ENCODE measurements at places on chromosomes 7 and 10.

DNA sequence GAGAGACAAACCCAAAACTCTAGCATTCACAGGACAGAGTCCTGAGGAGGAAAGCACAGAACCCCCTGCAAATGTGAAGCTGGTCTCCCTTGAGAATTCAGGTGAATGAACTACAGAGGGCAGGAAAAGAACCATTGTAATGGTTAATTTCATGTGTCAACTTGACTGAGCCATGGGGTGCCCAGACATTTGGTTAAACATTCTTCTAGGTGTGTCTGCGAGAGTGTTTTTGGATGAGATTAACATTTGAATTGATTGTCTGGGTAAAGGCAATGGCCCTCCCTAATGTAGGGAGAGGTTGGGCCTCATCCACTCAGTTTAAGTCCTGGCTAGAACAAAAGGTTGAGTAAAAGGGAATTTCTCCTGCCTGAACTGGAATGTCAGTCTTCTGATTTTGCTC lies 15.7 kb upstream of the CDK1 start:
- no peak for DNase-seq

GRCh38 chr10:119517235-119518141 lies 25.0 kb downstream of the RGS10 start:
- peak; percentile 78 for DNase-seq

GRCh38 chr7:93359520-93360198 lies 127.5 kb downstream of the VPS50 start:
- no peak for DNase-seq

- peak; percentile 31 for DNase-seq
Observed at GRCh38 chr7:105643384-105643783, 62.1 kb upstream of the EFCAB10 start.

DNA sequence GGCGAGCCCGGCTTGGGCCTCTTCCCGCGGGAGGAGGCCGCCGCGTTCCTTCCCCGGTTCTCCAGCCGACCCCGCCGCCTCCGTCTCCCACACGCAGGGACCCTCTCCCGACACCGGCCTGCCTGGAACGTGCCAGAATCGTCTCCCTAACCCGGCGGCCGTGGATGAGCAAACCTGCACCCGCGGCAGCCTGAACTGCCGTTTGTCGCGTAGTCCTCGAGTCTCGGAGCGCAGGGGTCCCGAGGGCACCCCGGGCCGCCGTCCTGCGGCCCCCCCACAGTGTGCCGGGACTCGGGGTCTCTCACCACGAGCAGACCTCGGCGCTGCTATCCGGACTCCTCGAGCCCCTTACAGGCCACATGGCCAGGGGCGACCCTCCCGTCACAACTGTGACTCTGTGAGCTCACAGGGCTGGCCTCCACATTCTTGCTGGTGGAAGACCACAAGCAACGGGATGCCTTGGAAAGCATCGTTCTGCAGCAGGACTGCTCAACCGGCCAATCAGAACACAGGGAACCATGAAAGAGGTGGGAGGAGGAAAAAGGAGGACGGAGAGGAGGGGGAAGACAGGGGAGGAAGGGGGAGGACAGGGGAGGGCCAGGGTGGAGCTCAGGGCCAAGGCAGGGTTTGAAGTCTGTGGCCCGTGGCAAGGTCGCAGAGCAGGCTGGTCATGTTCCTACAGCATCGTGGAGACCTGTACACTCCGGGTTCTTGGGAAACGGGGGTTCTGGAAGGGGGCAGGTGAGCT lies 276.9 kb downstream of the DNAJB6 start:
- no peak for DNase-seq

DNA sequence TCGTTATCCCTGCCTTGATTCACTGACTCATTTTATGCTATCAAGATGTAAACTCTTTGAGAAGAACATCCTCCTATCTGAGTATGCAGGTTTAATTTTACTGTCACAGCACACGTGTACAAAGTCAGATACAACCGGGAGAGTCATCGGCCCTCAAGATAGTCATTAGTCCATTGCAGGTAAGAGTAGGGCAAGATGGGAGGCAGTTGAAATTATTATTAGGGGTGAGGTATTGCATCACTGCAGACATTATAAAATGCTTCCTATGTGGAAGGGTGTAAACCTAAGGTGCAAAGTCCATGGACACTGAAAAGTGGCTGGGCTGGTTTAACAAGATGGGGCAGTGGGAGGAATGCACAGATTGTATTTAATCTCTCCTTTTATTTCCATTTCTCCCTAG lies 113.7 kb downstream of the ARL4A start:
- DNase-seq = no peak

DNA sequence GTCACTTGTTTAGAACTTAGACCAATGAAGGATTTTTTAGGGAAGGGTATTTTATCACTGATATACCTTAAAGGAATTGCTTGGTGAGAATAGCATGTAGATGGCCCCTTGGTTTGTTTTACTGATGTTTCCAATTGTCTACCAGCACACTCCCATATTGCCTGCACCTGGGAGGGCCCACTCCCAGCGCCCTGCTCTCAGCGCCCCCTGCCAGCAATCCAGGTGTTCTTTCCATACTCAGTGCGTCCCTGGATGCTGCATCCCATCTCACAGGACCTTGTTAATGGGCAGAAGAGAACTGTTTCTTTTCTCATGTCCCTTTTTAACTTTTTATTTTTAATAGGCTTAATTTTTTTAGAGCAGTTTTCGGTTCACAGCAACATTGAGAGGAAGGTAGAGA lies 24.1 kb upstream of the SFRP5 start:
- no peak for DNase-seq

DNA sequence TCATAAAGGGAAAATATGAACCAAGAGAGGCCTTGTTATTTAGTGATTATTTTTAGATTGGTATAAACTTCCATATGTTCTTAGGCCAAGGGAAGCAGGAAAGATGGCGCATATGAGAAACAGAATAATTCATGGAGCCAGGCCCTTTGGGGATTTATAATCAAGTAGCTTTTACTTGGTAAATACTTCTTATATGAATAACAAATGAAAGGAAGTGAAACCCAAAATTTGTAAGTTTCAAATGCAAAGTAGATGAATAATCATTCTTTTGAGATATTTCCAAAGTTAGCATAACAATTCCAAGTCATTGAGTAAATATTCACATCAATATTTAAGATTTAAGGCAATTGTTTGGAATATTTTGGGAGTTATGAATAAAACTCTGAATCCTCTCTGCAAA lies 13.9 kb upstream of the OPTN start:
- DNase-seq = peak; percentile 60

- DNase-seq = no peak
Observed at GRCh38 chr10:99610221-99610620, 10.0 kb downstream of the SLC25A28 start.

- DNase-seq = no peak
Observed at GRCh38 chr10:131221632-131222277, 89.8 kb downstream of the TCERG1L start.

GRCh38 chr7:92963566-92963965 lies 127.2 kb upstream of the CDK6 start:
- DNase-seq = no peak

DNA sequence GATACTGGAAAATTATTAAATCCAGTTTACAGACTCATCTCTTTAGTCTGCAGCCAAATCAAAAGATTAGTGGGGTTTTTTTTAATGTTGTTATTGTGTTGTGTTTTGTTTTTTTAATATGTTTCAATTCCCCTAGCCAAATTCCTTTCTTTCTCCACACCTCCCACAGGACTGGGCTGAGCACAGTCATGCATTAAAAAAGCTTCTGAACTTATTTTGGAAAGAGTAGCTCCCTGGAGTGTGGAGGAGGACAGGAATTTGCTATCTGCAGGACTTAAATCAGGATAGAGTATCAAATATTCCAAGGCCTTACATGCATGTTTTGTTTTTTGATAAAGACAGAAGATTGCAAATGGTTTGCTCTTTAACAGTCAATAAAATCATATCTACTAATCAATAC lies 90.7 kb downstream of the GNAI1 start:
- DNase-seq = peak; percentile 29

- peak; percentile 100 for DNase-seq
Observed at GRCh38 chr7:77798394-77799077, at the start of the genes PHTF2 and TMEM60. TSS of gene PHTF2 (plus strand) at chr7:77798773. TSS of gene TMEM60 (minus strand) at chr7:77798434. CDS start at chr7:77794373, 4,061 bp downstream.

GRCh38 chr10:33897291-33897752 lies 562.9 kb upstream of the NRP1 start:
- DNase-seq = peak; percentile 46

DNA sequence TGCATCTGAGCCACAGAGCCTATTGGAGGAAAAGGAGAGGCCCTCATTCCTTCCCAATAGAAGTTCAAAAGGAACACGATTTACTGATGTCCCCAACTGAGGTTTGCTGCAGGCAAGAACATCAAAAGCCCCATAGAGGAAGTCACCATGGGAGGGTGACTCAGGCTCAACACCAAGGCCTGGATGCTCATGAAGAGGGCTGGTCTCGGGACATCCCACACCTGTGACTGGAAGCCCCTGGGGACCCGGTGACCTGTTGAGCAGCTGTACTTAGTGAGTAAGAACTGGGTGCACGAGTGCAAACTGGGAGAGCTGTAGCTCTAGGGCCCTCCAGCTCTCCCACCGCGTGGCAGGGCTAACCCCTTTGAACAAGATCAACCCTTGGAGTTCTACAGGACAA lies 38.0 kb downstream of the CYTH3 start:
- DNase-seq = no peak

GRCh38 chr10:80684259-80684658 lies 146.6 kb downstream of the SH2D4B start:
- peak; percentile 6 for DNase-seq

DNA sequence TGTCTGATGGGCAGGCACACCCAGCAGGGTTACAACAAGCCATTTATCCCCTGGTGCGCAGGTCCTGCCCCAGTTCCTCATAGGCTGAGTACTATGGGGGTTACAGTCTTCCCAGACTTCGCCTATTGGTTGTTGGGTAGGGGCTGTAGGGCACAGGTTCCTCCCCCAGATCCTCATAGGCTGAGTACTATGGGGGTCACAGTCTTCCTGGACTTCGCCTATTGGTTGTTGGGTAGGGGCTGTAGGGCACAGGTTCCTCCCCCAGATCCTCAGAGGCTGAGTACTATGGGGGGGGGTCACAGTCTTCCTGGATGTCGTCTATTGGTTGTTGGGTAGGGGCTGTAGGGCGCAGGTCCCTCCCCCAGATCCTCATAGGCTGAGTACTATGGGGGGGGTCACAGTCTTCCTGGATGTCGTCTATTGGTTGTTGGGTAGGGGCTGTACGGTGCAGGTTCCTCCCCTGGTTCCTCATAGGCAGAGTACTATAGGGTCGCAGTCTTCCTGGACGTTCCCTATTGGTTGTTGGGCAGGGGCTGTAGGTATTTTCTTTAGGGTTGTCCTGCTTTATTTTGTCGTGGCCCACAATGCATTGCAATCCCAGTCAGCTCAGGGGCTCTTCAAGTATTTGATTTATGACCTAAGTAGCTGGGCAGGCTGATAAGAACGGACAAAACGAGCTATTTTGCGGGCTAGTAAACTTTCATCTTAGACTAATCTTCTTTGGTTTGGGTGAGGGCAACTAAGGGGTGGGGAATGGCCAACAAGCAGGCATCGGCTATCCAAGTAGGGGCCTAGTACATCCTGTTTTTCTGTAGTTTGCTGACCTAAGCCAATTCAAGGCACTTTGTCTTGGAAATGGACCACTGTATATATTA lies 3.4 kb downstream of the LRRC27 start:
- DNase-seq = no peak

- no peak for DNase-seq
Observed at GRCh38 chr7:129144834-129145668, 544 bp downstream of the TSPAN33 start.

GRCh38 chr10:128345353-128345752 lies 219.1 kb upstream of the MKI67 start:
- no peak for DNase-seq

DNA sequence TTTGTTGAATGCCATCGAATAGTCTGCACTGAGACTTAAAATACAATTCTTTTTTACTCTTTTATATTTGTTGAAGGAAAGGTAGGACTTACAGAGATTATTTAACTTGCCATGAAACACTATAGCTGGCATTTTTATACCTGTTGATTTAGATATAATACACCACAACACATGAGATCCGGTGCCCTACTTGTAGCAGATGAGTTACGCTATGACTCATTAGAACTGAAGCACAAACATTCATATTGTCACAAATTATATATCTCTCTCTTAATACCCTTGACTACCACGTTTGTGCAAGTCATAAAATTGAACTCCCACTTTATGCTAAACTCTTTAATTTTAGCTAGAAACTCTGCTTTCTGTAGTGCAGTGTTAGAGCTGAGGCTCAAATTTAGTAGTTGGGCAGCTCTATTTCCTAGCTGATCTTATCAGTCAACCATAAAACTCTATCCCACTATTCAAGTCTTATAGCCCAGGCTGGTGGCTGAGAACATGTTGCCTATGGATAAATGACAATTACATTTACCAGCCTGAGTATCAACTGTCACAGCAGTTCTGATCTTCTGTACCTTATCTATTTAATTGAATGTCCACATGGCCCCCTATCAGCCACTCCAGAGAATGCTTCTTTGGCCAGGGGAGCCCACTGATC lies 137.4 kb upstream of the SEMA3D start:
- no peak for DNase-seq

DNA sequence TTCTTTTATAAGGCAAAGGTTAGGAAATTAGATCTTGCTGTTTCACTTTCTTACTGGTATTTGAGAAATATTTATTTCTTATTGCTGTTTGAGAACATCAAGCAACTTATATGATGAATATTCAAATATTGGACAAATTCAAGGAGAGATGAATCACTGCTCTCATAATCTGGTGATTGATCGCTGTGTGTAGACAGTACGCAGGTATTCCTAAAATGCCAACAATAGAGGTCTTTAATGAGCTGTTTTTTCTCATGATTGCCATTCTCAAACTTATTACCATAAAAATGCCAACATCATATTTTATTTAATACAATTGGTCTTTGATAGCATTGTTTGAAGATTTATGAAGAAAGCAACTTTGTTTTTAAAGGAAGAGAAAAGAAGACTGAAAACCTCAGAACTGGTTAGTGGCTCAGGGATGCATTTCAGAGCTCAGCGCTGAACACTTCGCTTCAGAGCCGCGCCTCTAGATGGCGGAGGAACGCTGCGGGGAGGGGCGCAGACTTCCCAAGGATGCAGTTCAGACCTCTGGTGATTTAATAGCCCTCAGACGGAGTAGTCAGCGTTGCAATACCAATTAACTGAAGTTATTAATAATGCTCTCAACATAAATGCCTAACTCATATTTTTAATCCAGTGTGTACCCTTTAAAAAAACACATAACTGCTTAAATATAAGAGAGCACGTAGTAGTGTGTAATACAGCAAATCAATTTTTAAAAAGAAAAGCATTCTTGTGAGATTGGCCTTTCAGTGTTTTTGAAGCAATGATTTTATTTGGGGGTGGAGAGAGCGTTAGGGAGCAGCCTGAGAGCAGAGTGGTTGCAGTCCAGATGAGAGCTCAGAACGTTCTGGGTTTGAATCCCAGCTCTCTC lies 38.5 kb upstream of the STEAP4 start:
- DNase-seq = peak; percentile 27

DNA sequence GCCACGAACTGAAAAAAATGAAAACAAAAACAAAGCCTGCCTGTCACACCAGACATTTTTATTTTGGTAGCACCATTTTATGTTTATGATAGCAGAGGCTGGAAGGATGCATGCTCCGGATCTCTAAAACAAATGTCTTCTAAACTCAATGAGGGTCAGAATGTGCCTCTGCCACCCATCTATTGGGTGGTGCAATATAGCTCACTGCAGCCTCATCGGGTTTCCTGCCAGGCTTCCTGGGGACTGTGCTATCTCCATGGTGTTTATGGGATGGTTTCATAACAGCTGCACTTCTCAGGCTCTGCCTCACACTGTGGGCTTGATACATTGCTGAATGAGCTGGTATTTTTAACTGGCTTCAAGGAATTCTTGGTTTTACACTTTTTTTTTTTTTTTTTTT lies 94.4 kb downstream of the ITIH5 start:
- DNase-seq = no peak

All from fibroblast of skin of right quadriceps (primary cell).